ENCODE measurements at places on chromosomes 13 and 19.

DNA sequence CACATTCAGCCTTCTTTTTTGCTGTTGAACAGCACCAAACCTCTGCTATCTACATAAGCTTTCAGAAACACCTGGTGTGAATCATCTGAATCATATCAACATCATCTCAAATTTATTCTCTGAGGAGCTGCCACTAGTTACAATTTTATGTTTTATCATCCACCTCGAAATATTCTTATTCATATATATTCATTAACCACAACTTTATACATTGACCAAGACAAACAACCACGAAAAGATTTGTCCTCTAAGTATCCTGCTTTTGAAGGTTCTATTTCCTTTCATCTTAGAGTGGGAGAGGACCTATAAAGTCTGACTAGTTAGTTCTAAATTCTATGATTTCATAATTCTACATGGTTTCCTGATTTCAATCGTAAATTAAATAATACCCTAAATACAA is 18.9 kb downstream of the ESD start:
- DNase-seq = no peak

- DNase-seq = no peak
These were observed 216.8 kb downstream of the DIAPH3 start for GRCh38 chr13:59946944-59947343.

DNA sequence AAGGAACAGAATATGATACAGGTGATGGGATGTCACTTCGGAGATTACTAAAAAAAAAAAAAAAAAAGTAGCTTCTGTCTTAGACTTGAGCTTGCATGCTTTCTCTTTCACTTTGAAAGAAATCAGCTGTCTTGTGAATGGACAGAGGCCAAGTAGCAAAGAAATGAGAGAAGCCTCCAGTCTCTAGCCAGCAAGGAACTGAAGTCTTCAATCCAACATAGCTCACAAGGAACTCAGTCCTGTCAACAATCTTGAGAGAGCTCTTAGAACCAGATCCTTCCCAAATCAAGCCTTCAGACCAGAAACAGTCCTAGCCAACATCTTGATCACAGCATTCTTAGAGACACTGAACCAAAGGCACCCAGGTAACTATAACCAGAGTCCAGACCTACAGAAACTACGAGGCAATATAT is 7.7 kb downstream of the N4BP2L2 start:
- no peak for DNase-seq

GRCh38 chr19:41917676-41918075 is 10.6 kb downstream of the ERFL start:
- no peak for DNase-seq

- no peak for DNase-seq
These were observed 12.6 kb downstream of the MKNK2 start for GRCh38 chr19:2038284-2039088.

DNA sequence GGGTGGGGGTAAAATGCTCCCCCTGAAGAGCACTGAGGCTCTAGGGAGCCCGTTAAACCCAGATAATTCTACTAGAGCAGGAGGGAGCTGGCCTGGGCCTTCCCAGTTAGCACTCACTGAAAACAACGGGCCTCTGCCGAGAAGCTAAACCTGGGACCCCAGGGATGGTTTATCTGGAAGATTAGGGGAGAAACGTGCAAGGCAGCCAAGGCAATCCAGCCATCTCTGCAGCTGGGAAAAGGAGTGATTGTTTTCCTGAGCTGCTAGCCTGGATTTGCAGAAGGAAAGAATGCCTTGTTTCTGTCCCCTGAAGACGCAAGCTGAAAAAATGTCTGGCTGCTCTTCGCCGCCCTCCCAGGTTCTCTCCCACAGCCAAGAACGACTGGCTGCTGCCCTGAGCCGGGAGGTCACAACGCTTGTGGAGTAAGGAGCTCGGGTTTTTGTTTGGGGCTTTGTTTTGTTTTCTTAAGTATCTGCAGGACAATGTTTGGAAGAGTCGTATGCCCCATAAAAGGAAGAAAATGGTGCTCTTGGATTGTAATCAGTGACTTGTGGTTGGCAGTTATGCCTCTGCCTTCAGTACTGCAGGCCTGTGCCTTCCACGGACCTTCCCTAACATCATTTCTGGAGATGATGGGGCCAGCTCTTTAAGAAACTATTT is 31.5 kb downstream of the COL4A2 start:
- no peak for DNase-seq

- no peak for DNase-seq
These were observed 3.7 kb downstream of the CD70 start for GRCh38 chr19:6587093-6587820.

- DNase-seq = no peak
These were observed 105.0 kb downstream of the MBNL2 start for GRCh38 chr13:97327086-97327485.

DNA sequence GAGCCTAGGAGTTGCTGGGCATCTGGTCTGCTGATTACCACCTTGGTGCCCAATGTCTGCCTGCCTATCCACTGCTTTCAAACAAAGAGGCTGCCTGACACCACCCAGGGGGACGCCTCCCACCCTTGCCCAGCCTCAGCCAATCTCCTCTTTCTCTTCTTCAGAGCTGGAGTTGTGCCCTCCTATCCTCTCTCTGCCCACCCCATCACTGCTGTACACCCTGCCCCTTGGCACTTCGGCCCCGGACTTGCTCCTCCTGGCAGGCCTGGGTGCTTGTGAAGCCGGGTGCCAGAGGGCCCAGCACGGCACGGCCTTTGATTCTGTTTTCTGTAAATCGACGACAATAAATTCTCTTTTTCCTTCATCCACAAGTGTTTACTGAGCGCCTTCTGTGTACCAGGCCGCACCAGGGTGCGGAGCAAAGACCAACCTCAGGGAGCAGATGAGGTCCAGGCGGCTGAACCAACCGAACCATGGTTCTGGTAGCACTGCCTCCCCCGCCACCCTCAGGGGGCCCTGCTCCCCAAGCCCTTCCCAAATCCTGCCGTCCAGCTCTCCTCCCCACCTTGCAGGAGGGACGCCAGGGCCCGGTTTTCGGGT is 5.0 kb downstream of the RNF225 start:
- no peak for DNase-seq

DNA sequence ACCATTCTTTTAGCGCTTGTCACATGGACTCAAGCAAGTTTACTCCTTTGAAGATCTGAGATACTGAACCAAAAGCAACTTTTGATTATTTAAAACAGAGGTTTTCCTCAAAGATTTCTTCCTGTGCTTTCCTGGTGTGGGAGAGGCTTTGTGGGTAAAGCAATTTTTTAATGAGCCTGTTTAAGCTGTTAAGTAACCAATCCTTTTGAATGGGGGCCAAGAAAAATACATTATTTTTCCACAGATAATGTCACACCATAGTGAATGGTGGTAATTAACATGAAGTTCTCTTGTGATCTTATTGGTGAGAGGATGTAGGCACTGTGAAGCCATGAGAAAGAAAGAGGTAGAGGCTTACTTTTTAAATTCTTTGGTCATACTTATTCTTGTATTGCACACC is 55.8 kb upstream of the OBI1 start:
- no peak for DNase-seq
